ENCODE measurements at places on chromosomes 6 and 20. TPM values are rescaled to one million over a fixed set of nuclear protein-coding genes. Genes with fewer than 3 reads are reported as not detected.
A peak's percentile ranks its signal among the peaks of the same experiment; 100 is the strongest.

GRCh38 chr20:47271046-47271615 lies 85.4 kb downstream of the ZMYND8 start:
- DNase-seq: no peak

PRSS16 gene
- 0.62 TPM for total RNA-seq

NDRG3 gene
- 54.6 TPM for total RNA-seq

SIGLEC1 gene
- total RNA-seq: not detected

GRCh38 chr6:157235600-157236039 lies 87.7 kb downstream of the TMEM242 start:
- DNase-seq: no peak

GRCh38 chr20:19392344-19393130 lies 180.1 kb downstream of the SLC24A3 start:
- DNase-seq: no peak

PRND gene
- total RNA-seq: 0.10 TPM

- no peak for DNase-seq
Observed at GRCh38 chr6:37983720-37984501, 164.4 kb downstream of the ZFAND3 start.

CTCFL gene
- not detected for total RNA-seq

- DNase-seq: no peak
Observed at GRCh38 chr6:146949425-146949824, 254.8 kb upstream of the STXBP5 start.

EGFL8 gene
- total RNA-seq: 1.9 TPM

DNA sequence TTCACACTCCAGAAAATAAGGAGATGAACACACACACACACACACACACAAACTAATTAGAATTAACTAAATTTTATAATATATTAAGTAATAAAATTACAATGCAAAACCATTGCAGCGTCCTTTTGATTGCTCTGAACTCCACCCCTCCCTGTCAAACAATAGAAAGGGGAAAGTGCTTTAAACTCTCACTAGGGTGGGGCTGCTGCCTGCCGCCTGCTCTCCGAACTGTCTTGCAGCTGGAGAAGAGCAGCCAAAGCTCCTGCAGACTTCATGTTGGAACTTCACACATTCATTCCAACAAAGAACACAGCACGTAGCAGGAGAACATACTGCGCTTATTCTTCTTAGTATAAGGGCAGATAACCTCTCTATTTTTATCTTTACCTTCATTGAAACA lies 83.2 kb downstream of the GCLC start:
- no peak for DNase-seq

- DNase-seq: no peak
Observed at GRCh38 chr6:121523628-121524027, 88.2 kb downstream of the GJA1 start.

NR2E1 gene
- total RNA-seq: 0.05 TPM

DNA sequence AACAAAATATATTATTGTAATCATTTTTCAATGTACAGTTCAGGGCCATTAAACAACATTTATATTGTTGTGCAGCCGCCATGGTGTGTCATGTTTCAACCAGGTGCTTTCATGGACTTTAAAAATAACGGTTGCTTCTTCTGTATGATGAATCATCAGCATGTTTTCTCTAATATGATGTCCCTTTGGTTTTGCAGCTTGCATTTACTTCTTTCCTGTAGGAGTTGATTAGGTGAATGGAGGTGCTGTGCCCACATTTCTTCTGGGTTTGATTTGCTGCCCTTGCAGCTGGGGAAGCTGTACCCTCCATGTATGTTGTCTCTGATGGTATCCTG lies 54.9 kb upstream of the TULP4 start:
- DNase-seq: no peak

ZNF334 gene
- 0.12 TPM for total RNA-seq

DNA sequence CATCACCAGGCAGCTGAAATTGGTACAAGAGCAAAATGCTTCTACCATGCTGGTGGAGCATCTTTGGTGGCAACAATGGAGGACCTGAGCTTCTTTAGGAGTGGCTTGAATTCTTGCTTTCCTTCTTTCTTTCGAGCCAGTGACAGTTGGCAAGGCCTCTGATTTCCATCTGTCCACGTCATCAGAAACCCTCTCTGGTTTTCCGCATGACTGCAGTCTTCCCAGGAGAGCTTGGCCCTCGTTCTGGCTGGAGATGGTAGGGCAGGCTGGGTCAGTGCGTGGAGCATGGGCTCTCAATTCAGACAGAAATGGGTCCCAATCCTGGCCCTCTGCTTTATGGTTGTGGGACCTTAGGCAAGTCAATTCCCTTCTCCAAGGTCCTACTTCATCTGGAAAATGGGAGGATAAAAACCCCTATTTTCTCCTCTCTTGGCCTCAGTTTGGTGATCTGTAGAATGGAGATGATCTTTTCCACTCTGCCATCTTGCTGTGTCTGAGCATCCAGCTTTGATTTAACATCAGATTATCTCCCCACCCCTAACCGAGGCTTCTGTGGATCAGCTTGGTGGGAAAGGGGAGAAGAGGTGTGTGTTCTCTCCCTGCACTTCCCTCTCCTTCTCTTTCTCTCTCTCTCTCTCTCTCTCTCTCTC lies 3.6 kb upstream of the BPIFB1 start:
- no peak for DNase-seq

TPX2 gene
- 245 TPM for total RNA-seq

GRCh38 chr6:88246654-88247053 lies 80.5 kb upstream of the CNR1 start:
- DNase-seq: no peak

- DNase-seq: no peak
Observed at GRCh38 chr6:1868561-1869261, 259.0 kb downstream of the FOXC1 start.

CRIP3 gene
- total RNA-seq: not detected

DNA sequence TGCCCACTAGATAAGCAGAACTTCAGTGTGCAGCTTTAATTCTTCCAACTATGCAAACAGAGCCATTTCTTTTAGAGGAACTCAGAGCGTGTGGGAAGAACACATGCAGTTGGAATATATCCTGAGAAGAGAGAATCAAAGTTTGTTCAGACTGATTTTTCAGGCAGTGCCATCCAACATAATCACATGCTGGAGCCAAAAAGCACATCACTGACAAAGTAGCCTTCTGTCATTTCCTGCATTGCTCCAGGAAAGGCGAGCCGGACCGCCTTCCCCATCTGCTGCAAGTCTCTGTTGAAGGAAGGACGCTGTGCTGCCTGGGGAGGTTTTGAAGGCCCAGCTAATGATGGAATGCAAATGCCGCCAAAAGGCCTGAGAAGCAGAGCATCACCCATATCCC lies 98.4 kb downstream of the DOK5 start:
- DNase-seq: no peak

MANEA gene
- 9.6 TPM for total RNA-seq

KHDC1L gene
- total RNA-seq: not detected

DNA sequence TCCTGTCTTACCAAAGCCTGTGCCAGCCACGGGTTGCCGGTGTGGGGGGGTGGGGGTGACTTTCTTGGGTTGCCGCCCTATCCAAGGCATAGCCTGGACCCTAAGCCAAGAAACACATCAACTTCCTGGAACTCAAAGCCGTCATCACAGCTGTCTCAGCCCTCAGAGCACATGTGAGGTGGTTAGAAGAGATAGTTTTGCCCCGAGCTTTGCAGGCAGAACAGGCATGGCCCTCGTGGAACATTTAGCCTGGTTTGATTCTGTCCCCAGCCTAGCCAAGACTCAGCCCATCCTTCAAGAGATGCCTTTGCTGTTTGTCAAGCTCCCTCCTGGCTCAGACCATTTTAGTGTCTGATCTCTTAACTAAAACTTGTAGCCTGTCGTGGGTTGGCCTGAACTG lies 64.9 kb downstream of the RREB1 start:
- DNase-seq: no peak

- DNase-seq: peak; percentile 99
Observed at GRCh38 chr6:136593748-136594490, 43.7 kb upstream of the MAP7 start.

BPIFB2 gene
- total RNA-seq: not detected

- peak; percentile 63 for DNase-seq
Observed at GRCh38 chr20:431012-431904, 23.2 kb downstream of the RBCK1 start.

DNA sequence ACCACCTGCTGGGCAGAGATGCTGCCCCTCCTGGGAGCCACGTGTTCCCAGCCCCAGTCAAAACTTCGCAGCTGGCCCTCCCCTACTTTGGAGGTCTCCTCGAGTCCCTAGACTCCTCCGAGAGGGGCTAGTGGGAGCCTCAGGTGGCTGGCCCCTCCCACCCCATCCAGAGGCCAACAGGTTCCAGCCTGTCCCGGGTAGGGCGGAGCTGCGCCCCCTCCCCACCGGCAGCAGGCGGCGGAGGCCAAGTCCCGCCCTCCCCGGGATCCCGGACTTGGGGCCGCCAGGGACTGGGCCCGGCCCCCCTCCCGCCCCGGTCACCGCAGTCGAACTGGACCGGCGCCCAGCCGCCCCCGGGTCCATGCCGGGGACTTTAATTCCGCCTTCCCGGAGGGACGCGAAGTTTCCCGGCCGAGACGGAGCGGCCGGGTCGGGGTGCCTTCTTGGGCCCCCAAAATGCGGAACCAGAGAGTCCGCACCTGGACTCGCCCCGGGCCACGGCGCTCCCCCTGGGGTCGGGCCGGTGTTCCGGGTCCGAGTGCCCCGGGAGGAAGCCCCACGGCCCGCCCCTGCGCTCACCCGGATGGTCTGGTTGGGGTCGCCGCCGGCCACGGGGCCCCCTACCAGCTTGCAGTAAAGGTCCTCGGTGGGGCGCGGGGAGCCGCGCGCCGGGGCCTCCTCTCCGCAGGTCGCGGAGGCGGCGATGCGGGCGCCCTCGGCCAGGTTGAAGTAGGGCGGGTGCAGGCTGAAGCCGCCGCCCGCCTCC lies 559 bp downstream of the LAMA5 start:
- no peak for DNase-seq

GRCh38 chr20:504632-505075 lies 38.9 kb downstream of the CSNK2A1 start:
- DNase-seq: no peak

DNA sequence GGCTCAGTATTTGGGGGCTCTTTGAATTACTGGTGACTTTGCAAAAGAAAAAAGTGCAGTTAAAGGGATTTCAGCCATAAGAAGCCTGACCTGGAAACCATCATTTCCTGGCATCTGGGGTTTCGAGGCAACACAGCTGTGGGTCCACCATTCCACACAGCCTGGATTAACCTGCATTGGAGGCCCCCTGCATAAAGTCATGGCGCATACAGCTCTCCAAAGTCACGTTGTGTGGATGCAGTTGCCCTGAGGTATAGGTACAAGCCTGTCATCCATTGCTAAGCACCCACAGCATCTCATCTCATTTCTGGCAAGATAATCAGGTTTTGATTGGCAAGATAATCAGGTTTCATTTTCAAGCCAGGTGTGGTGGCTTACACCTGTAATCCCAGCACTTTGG lies 54.5 kb upstream of the TAGAP start:
- DNase-seq: no peak

DNA sequence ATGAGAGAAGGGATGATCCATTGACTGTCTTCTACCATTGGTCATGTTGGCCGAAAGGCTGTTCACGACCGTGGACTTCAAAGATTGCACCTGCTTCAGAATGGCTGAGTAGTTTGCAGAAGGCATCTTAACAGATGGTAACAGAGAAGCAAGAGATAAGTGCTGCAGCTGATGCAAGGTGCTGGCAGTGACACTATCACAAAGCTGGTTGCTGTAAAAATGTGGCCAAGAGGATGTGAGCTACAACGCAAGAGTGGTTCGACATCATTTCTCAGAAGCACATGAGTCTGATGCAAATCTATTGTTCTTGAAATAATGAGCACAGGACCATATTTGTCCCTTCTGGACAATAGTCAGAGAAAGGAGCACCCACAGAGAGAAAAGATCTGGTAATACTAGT lies 27.0 kb upstream of the ANKEF1 start:
- no peak for DNase-seq

GRCh38 chr6:13390658-13391057 lies 62.3 kb upstream of the TBC1D7 start:
- DNase-seq: no peak

GRCh38 chr20:38584099-38584763 lies 3.2 kb downstream of the ADIG start:
- DNase-seq: no peak

DNA sequence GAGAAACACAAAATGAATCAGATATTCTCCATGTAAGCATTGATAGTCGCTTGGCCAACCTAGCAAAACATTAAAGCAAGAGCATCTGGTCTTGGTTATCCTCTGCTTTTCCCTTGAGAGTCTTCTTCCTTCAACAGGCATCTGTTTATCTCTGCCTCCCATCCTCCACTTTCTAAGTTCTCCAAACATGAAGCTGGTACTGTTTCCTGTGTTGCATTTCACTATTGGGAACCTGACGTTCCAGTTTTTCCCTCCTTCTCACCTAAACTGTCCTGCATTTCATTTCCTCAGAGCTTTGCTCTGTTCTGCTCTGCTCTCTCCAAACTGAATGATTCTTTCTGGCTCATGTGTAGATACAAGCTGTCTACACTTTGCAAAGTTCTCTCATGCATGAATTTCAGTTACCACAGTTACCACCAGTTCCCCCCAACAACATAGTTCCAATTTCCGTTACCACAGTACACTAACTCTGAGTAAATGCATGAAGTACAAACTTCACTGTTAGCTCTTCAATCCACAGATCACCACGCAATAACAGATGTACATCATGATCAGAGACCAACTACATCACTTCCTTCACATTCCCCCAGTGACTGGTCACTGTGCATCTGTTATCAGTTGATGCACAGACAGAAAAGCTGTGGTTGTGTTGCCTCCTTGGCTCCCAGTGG lies 86.7 kb upstream of the F13A1 start:
- DNase-seq: no peak

HLA-A gene
- total RNA-seq: 284 TPM

- DNase-seq: no peak
Observed at GRCh38 chr6:31049518-31049917, 39.2 kb downstream of the MUC22 start.

- DNase-seq: peak; percentile 71
Observed at GRCh38 chr20:17059465-17059864, 167.4 kb upstream of the PCSK2 start.

MLN gene
- total RNA-seq: not detected

DNA sequence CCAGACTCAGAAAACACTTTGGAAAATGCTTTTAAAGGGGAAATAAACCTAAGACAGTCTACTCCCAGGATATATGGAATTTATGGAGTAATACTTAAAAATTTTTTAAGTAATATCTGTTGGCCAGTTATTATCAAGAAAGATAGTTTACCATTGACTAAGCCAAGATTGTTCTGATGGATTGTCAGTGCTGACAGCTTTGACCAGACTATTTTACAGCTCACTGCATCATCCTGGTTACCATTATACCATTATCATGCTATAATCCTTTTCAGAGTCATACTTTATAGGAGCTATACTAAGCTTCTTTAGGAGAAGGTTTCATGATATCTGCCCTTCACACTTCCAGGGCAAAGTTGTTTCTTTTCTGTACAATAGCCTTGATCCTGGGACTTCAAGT lies 16.5 kb downstream of the GTF2H5 start:
- no peak for DNase-seq

ZBTB12 gene
- 1.3 TPM for total RNA-seq

DCDC2 gene
- 0.62 TPM for total RNA-seq
